MM.1S (cell line): ENCODE measurements at places on chromosomes 2 and 18.

DNA sequence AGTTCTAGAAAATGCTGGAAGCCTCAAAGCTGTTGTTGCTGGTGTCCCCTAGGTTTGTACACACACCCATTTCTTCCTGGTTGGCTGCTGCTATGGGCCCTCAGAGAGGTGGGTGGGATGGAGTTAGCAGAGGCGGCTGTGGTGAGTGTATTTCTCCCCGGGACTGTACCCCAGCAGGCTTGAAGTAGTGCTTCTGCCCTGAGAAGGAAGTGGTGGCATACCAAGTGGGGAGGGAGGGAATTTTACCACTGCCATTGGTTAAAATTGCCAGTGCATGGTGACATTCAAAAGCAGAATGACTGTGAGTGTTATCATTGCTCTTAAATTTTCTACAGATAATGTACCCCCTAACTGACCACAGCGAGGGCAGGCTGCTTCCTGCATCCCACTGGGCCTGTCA is 125.6 kb upstream of the CAPN13 start:
- DNase-seq, result no peak
- H3K36me3 ChIP-seq, result no peaks in the 10 kb centered on the region
- H3K27me3 ChIP-seq, result no peaks in the 10 kb centered on the region
- H3K27ac ChIP-seq, result no peak overlapping the region
- no peak overlapping the region for H3K4me3 ChIP-seq

- no peak overlapping the region for H3K27ac ChIP-seq
- no peaks in the 10 kb centered on the region for H3K4me1 ChIP-seq
- H3K4me3 ChIP-seq, result no peak overlapping the region
- no peak for DNase-seq
- H3K36me3 ChIP-seq, result no peaks in the 10 kb centered on the region
Measured at GRCh38 chr2:226380679-226381078, 418.9 kb downstream of the IRS1 start.

DNA sequence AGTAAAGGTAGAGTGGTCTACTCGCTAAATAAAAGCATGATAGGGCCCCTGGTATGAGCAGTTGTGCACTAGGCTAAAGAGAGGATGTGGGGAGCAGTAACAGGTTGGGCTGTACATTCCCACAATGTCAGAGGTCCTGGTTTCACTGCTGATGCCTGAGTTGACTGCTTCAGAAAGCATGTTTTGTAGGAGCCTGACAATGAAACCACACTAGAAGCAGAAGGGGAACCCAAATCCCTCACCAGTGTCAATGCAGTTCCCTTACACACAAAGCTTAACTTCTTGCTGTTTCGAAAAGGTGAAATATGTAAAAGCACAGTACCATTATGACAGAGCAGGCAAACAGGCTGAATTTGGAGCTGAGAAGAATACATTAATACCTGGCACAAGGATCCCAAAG is 291.7 kb upstream of the KYNU start:
- no peak overlapping the region for H3K4me3 ChIP-seq
- no peaks in the 10 kb centered on the region for H3K27me3 ChIP-seq
- peaks cover 6% of the 10 kb centered on the region; the same call in 1 of the 2 replicates for H3K4me1 ChIP-seq
- no peak for DNase-seq

DNA sequence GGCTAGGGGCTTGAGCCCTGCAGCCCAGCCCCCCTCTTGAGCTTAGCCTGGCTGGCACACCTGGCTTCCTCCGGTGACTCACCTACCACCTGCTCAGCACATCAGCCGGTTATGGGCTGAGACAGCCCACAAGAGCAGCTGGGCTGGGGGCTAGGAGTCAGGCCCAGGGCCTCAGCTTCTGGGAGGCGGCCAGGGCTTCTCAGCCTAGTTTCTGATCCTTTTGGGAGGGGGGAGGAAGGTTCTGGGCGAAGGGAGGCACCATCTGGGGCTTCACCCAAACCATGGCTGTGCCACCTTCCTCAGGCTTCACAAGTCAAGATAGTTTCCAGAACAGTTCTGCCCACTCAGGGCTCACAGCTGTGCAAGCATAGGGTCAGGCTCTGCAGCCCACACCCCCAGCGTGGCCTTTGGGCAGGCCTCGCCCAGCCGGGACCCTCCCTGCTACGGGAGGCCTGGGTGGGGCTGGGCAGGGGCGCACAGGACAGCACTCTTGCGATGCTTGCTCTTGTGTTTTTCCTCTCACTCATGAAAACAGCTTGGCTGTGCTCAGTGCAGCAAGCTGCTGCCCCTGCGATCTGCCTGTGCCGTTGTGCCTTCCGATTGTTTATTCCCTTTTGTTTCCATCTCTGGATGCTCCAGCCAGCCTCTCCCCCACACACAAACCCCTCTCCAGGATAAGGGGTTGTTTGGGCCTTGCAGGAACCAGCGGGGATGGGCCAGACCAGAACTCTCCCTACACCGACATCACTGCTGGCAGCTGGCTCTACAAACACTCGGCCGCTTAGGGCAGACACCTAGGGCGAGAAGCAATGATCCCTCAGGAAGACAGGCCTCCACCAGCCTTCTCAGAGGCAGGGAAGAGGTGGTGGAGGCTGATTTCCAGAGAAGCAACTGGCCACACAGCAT is 26.1 kb upstream of the SEMA4C start:
- peaks cover 18% of the 10 kb centered on the region for H3K4me1 ChIP-seq
- no peaks in the 10 kb centered on the region for H3K36me3 ChIP-seq
- peak overlapping the region; percentile 25; the same call in 1 of the 2 replicates for H3K27ac ChIP-seq
- peak; percentile 66 for DNase-seq
- no peak overlapping the region for H3K4me3 ChIP-seq

- H3K36me3 ChIP-seq, result no peaks in the 10 kb centered on the region
- DNase-seq, result peak; percentile 7
- H3K27ac ChIP-seq, result peak overlapping the region; percentile 34; the same call in 1 of the 2 replicates
- no peaks in the 10 kb centered on the region for H3K27me3 ChIP-seq
Measured at GRCh38 chr18:27785815-27786471, 391.0 kb downstream of the CDH2 start.

DNA sequence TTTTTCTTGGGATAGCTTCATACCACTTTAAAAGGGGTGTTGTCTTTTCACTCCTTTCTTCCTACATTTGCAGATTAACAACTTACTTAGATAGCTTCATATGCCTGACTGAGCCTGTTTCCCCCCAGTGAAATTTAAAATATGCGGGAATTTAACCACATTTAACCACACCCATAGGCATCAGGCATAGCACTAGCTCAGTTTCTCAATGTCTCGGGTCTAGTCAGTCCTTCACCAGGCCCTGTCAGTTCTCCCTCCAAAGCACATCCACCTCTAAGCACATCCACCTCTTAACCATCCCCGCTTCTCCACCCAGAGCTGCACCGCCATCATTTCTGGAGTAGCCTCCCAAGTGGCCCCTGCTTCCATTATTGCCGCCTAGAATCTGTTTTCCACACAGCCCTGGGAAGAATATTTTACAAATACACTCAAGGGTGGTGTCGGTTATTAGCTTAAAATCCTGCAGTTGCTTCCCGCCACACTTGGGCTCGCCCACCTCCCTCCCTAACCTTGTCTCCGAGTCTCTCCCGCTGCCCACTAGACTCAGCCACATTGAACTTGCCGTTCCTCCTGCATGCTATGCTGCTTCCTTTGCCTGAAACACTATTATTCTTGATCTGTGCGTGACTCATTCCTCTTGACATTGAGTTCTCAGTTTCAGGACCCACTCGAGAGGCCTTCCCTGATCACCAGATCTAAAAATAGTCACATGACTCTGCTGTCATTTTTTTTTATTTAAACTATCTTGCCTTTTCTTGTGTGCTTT is 68.3 kb downstream of the SPTBN1 start:
- H3K4me3 ChIP-seq, result no peak overlapping the region
- no peaks in the 10 kb centered on the region for H3K27me3 ChIP-seq
- DNase-seq, result peak; percentile 70
- H3K27ac ChIP-seq, result peak overlapping the region; percentile 39; the same call in 1 of the 2 replicates
- H3K36me3 ChIP-seq, result no peaks in the 10 kb centered on the region
- H3K4me1 ChIP-seq, result peaks cover 46% of the 10 kb centered on the region

DNA sequence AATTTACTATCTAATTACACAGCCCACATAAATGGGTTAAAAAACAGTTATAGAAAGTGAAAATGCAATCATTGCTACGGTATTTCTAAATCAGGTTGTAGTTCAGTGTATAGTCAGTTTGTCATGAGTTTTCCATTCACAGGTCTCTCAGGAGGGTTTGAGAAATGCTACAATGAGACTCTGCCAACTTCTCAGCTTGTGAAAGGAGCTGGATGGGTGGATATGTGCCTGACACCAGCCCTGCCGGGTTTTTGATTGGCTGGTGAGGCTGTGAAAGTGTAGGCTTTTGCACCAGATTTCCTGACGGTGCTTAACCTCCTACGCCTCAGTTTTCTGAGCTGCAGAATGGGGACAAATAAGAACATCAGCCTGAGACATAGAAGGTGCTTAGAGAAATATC is 102.6 kb upstream of the SMIM21 start:
- no peaks in the 10 kb centered on the region for H3K4me1 ChIP-seq
- H3K27ac ChIP-seq, result no peak overlapping the region
- DNase-seq, result no peak
- H3K4me3 ChIP-seq, result no peak overlapping the region
- no peaks in the 10 kb centered on the region for H3K36me3 ChIP-seq
- H3K27me3 ChIP-seq, result no peaks in the 10 kb centered on the region

GRCh38 chr2:30509716-30510115 is 62.7 kb downstream of the LCLAT1 start:
- no peaks in the 10 kb centered on the region for H3K27me3 ChIP-seq
- no peaks in the 10 kb centered on the region for H3K4me1 ChIP-seq
- no peaks in the 10 kb centered on the region for H3K36me3 ChIP-seq
- DNase-seq, result no peak
- no peak overlapping the region for H3K4me3 ChIP-seq

DNA sequence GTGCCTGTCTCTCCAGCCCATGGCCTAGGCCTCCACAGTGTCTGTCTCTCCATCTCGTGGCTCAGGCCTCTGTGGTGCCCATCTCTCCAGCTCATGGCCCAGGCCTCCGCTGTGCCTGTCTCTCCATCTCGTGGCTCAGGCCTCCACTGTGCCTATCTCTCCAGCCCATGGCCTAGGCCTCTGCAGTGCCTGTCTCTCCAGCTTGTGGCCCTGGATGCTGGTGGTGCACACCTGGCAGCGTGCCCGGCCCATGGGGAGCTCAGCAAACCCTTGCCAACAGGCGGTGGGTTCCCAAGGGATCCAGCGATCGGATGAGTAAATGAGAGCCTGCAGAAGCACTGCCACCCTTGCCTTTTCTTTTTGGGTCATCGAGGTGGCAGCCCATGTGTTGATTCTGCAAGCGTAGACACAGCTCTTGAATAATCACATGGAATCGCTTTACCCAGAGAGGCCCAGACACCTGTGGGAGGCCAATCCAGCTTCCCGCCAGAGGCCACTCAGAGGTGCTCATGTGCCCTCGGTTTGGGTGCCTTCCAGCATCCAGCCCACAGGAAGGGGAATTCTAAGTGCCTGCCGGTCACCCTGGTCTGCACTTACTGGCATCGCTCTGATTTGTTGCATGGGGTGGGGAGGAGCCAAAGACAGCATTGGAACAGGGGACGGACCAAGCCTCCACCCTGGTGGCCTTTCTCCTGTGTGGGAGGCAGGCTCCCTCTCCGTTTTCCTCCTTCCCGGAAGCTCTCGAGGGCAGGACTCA is 101.8 kb upstream of the HDAC4 start:
- no peaks in the 10 kb centered on the region for H3K4me1 ChIP-seq
- H3K27ac ChIP-seq, result no peak overlapping the region
- 0 out of 2 replicates have a peak, but pooled peaks cover 4% of the 10 kb centered on the region for H3K27me3 ChIP-seq
- DNase-seq, result no peak
- H3K36me3 ChIP-seq, result no peaks in the 10 kb centered on the region

DNA sequence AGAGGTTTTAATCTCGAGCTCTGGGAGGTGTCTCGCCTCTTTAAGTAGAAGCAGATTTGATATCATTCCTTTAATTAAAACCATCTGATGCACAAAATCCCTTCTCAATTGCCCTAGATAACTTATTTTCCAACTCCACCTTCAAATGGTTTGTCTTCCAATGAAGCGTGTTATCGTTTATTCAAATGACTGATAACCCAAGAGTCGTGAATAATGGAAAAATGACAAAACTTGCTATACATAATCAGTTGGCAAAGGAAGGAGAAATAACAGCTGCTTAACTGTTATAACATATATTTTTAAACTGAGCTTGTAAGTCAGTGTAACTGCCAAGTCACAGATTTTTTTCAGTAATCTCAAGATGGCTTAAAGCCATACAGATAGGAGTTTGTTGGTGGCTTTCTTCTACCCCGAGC is 144.6 kb downstream of the QPCT start:
- no peak overlapping the region for H3K27ac ChIP-seq
- H3K36me3 ChIP-seq, result no peaks in the 10 kb centered on the region
- DNase-seq, result no peak
- H3K4me1 ChIP-seq, result no peaks in the 10 kb centered on the region
- no peak overlapping the region for H3K4me3 ChIP-seq

DNA sequence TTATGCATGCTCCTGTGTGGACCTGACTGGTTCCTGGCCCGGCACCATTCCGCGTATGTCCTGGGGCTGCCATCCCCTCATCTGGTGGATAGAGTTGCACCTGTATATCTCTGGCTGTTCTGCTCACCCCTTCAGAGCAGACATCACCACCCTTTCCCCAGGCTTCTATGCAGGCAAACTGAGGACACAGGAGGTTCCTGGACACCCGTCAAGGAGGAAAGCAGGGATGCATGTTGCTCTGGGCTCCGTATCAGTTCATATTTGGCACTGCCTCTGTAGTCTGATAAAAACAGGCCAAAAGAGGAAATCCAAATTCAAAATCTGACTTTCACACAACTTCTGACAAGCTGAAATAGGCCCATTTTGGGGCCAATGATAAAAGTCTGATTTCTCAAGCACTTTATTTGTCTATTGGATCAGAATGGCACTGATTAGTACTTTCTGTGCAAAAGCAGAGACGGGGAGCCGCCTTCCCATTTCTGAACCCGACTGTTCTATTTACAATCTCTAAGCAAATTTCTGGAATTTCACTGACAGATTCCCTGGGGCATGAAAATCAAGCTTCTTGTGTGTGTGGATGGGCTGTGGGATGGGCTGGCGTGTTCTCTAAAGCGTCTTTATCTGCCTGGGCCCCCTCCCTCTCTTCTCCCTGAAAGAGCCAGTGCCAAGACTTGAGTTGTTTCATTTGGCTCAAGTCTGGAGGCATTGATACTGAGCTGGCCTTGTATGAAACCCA is 96.9 kb downstream of the SETBP1 start:
- DNase-seq, result no peak
- no peaks in the 10 kb centered on the region for H3K27me3 ChIP-seq
- H3K4me1 ChIP-seq, result peaks cover 22% of the 10 kb centered on the region
- no peaks in the 10 kb centered on the region for H3K36me3 ChIP-seq

- H3K27ac ChIP-seq, result no peak overlapping the region
- no peak overlapping the region for H3K4me3 ChIP-seq
- no peaks in the 10 kb centered on the region for H3K27me3 ChIP-seq
- H3K36me3 ChIP-seq, result peaks cover 29% of the 10 kb centered on the region
Measured at GRCh38 chr18:2681993-2682603, 26.6 kb downstream of the SMCHD1 start.

DNA sequence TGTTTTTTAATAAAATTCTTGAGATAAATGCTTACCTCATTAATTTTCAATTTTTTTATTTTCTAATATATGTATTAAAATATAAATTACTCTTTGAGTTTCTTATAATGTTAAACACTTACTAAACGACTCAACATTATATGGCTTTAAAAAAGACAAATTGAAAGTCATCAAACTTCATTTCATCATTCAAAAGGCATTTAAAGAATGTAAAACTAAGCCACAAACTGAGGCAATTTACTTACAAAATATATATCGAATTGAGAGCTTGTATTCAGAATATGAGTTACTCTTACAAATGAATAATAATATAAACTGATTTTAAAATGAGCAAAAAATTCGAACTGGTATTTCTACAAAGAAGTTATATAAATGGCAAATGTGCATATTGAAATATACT is 1262.2 kb upstream of the PIK3C3 start:
- H3K27me3 ChIP-seq, result no peaks in the 10 kb centered on the region
- no peak overlapping the region for H3K27ac ChIP-seq
- H3K36me3 ChIP-seq, result no peaks in the 10 kb centered on the region
- no peak overlapping the region for H3K4me3 ChIP-seq
- DNase-seq, result no peak

- no peak for DNase-seq
- no peaks in the 10 kb centered on the region for H3K36me3 ChIP-seq
- H3K27me3 ChIP-seq, result no peaks in the 10 kb centered on the region
- no peak overlapping the region for H3K27ac ChIP-seq
Measured at GRCh38 chr2:36634981-36635597, 37.1 kb upstream of the FEZ2 start.
